Panc1 (cell line): ENCODE measurements at places on chromosomes 3 and 15.

DNA sequence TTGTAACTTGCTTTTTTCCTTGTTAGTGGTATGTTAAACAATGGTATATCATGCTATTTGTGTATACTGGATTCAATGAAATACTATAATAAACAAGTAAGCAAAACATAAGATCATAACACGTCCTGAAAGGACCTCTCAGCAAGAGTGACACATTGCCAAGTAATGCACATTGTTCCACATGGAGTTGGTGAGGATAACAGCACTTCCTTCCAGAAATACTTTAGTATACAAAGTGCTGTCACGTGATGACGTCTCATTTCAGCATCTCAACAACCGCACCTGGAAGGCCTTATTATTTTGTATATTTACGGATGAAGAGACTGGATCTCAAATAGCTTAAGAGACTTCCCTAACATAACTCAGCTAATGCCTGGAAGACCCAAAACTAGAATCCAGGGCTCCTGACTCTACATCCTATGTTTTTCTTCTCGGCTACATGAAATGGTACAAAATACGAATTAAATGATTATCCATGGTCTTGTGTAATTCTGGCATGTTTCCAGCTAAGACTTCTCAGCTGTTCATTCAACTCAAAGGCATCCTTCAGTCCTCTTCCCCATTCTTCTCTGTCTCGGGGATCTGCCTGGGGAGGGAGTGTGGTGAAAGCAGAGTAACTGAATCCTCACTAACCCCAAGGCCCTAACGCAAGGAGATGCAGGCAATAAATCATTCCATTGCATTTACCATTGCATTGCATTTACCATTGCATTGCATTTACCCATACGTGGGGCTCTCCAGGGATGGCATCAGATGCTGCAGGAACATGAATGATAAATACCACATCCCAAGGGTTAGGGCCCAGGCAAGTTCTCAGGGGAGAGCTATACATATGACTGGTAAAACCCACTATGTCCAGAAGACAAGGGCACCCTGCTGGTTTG lies 79.2 kb downstream of the LIPC start:
- DNase-seq: no peak

GRCh38 chr3:34207806-34208205 lies 409.4 kb downstream of the PDCD6IP start:
- no peak for DNase-seq

DNA sequence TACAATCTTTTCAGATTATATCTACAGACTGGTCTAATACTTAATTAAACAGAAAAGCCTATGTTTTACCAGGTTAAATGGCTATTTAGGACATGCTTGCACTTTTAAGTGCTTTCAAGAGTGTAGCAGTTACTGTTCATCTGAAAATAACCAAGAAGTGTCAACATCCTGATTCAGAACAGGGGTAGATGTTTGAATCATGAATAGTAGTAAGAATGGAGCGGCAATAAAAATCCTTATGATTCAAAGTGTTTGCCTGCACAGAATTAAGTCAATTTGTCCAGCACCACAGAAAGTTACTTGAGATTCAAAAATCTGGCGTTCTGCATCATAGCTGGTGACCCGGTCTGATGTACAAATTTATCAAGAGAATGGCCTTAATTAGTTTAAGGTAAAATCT lies 48.3 kb downstream of the GREM1 start:
- DNase-seq: no peak

GRCh38 chr15:96359616-96360521 lies 29.4 kb downstream of the NR2F2 start:
- DNase-seq: no peak

DNA sequence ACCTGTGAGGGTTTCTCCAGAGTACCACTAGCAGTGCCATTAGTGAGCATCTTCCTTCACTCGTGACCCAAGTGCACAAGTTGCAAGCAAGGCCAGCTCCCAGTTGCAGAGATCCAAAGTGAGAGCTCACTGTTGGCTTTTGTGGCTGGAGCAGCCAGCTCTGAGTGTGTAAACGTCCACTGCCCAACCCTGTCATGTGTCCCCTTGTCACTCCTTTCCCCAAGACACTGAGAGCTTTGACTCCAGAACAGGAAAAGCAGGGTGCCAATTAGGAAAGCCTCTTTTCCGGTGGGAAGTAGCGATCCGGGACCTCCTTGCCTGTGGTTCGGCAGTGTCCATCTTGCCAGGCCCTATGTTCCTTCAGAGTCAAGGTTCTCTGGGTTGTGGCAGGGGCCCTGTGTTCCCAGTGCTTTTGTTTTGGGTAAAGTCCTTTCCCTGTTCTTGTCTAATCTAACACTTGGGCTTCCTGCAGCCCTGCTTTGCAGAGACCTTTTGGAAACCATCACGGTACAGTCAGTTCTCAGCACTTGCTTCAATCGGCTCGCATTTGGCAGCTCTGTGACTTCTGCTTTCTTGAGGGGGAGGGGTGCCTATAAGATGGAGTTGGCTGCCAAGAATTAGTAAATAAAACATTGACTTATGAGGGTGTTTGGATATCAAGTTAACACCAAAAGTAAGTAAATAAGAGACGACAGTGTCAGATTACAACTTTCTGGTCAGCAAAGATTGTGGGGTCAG lies 90.5 kb downstream of the DNASE1L3 start:
- DNase-seq: no peak

- peak; percentile 4 for DNase-seq
Measured at GRCh38 chr3:107271787-107272387, 105.4 kb upstream of the CCDC54 start.

DNA sequence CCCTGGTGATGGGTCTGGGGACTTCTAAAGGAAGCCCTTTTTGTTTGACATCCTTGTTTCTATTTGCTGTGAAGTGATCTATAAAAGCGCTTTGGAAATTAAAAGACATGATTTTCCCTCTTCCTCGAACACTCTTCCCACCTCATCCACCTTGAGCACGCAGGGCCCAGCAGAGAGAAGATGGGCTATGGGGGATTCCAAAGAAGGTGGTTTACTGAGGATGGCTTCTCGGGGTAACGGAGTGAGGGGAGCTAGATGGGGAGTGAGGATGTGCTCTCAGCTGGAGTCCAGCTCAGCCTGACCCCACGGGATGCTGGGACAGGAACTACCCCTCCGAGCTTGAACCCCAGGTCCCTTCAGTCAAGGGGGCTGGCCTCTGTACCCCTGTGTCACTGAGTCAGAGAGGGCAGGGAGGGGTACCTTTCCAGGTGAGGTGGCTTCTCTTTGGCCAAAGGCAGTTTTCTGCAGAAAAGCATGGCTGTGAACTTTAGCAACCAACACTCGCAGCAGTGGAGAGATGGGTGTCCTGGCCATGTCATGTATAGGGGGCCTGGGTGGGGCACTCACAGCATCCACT lies 180.7 kb upstream of the SMAD3 start:
- no peak for DNase-seq

DNA sequence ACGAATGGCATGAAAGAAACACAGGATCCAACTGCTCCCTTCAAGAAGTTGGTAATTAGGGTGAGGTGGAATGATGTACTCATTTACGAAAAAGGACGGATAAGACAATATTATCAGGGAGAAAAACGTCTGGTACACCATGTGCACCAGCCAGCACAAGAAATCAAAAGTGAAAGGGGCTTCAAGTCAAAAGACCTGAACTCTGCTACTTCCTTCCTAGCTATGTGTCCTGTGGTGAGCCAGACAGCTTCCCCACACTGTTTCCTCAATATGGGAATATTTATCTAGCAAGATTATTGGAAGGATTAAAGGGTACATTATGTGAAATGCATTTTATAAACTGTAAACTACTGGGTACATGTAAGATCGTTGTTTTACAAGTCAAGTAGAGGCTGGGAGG lies 33.9 kb downstream of the RAB27A start:
- no peak for DNase-seq

DNA sequence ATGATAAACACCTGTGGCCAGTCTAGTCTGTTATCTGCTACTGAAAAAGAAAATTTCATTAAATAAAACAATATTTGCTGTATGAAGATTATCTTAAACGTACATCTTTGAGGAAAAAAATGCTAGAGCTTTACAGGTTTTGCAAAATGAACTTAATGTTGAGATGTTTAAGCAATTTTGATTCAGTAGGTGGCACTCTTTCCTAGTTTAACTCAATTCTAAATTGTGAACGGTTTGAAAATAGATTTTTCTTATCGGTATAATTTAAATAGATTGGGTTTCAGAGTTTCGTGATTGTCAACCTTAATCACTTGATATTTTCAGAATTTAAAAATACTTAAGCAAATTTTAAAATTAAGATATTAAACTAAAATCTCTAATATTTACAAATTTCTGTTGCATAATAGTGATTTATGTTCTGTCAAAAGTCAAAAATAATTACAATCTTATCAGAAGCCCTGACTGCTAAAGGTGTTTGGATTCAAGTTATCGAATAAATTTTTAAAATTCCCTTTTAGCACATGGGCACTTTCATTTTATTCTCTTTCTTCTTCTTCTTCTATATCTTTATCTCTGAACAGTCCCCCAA lies 7.0 kb upstream of the RNF111 start:
- no peak for DNase-seq

DNA sequence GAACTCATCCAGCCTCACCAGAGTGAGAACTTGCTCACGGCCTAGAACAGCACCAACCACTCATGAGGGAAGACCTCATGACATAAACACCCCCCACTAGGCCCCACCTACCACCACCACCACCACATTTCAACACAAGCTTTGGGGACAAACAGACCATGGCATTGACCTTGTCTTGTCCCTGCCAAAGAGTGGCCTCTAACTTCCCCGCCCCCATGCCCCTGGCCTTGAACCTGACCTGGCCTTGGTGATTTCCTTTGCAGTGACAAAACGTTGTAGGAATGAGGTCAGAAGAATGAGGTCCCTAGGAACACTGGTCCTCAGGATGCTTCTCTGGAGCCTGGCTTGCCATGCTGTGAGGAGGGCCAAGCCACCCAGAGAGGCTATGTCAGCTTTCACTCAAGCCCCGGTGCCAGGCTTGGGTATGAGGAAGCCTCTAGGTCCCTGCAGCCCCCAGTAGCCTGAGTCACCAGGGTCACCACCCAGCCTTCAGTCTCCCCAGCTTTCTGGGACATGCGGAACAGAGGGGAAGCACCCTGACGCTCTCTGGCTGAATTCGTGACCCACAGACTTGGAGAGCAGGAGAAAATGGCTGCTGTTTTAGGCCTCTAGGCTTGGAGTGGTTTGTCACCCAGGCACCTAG lies 57.9 kb downstream of the TPRA1 start:
- no peak for DNase-seq
